ENCODE measurements at places on chromosomes 12 and 14.
A peak's percentile ranks its signal among the peaks of the same experiment; 100 is the strongest.

DNA sequence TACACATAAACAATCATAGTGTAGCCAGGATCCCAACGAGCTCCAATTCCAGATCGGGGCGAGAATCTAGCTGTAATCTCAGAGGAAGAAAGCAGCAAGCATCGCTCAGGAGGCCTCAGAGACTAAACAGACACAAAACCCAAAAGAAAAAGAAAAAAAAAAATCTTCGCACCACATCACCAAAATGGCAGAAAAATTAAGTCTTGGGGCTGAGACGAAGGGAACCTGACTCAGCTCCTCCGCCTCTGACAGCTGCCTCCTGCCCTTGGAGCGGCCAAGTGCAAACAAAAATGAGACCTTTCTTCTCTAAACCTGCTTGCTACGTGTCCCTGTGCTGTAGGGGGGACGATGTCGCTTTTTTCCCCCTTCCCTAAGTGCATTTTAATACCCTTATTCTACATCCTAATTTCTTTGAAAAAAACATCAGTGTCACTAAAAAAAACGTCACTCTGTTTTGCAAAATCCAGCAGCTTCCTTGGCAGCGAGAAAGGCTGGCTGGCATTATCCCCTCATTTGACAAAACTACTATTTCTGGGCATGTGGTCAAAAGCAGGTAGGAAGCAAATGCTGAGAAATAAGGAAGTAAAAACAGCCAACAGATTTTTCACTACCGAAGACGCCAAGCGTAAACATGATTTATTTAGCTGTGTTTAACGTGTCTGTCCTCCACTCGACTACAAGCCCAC, 30.5 kb downstream of the BCL11B start:
- no peak for DNase-seq

GRCh38 chr12:82089369-82090121, 268.6 kb downstream of the CCDC59 start:
- no peak for DNase-seq

DNA sequence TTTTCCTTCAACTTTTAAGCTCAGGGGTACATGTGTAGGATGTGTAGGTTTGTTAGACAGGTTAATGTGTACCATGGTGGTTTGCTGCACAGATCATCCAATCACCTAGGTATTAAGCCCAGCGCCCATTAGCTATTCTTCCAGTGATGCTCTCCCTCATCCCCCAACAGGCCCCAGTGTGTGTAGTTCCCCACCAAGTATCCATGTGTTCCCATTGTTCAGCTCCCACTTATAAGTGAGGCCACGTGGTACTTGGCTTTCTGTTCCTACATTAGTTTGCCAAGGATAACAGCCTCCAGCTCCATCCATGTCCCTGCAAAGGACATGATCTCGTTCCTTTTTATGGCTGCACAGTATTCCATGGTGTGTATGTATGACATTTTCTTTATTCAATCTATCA, 48.6 kb upstream of the YARS2 start:
- no peak for DNase-seq

GRCh38 chr14:39762576-39763401, 330.6 kb upstream of the FBXO33 start:
- DNase-seq, result no peak

GRCh38 chr14:105168496-105168978, at the start of gene JAG2:
JAG2 (minus strand) TSS chr14:105168776; CDS start chr14:105168420, 356 bp downstream.
- DNase-seq, result no peak

- DNase-seq, result no peak
Observed at GRCh38 chr12:114697243-114697716, 13.3 kb upstream of the TBX3 start.

GRCh38 chr12:57756406-57757341, 1.8 kb downstream of the MARCHF9 start:
- no peak for DNase-seq

DNA sequence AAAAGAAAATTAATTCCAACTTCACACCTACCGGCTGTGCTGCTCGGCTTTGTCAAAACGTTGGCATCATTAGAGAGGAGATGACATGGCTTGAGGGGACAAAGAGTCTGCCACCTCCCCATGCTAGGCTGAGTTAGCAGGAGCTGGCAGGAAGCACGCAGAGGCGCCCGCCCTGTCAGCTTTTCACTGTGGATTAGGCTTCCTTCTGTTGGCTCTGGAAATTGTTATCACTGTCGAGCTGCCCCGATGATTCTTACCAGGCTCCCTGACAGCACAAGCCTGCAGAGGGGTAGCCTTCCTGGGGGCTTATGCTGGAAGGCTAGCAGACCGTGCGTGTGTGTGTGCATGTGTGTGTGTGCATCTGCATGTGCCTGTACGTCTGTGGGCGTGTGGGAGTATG, 490.9 kb upstream of the TBX3 start:
- no peak for DNase-seq

DNA sequence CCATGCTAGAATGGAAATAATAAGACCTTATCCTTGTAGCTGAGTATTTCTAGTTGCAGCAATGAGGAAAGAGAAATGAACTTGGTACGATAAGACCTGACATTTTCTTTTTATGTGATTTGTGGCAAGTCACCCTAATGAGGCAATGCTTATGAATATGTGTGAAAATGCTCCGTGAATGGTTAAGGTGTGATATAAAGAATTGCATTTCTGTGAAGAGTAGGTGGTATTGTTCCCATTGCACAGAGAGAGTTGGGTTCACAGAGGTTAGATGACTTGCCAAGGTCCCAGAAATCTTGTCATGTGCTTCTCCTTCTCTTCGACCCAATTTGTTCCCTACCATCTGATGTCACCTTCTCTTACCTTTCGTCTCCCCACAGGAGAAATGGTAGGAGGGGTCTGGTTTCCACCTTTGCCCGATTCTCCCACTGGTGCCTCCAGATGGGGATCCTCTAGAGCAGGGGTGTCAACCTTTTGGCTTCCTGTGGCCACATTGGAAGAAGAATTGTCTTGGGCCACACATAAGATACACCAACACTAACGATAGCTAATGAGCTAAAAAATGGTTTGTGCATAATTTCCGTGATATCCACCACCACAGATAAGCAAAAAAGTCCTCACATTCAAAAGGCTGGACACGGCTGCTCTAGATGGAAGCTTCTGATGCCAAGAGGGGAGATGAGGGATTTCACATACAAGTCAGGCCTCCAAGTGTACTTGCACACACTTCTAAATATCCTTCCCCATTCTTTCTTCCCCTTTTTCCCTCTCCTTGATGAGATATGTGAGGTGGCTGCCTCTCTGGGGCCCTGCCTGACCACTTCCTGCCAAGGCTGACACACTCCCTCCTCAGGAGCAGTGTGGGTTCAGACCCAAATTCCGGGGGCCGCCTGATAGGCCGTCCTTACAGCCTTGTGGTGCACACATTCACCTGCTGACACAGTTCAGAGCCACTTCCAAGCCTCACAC, 96.1 kb downstream of the PLXNC1 start:
- no peak for DNase-seq

DNA sequence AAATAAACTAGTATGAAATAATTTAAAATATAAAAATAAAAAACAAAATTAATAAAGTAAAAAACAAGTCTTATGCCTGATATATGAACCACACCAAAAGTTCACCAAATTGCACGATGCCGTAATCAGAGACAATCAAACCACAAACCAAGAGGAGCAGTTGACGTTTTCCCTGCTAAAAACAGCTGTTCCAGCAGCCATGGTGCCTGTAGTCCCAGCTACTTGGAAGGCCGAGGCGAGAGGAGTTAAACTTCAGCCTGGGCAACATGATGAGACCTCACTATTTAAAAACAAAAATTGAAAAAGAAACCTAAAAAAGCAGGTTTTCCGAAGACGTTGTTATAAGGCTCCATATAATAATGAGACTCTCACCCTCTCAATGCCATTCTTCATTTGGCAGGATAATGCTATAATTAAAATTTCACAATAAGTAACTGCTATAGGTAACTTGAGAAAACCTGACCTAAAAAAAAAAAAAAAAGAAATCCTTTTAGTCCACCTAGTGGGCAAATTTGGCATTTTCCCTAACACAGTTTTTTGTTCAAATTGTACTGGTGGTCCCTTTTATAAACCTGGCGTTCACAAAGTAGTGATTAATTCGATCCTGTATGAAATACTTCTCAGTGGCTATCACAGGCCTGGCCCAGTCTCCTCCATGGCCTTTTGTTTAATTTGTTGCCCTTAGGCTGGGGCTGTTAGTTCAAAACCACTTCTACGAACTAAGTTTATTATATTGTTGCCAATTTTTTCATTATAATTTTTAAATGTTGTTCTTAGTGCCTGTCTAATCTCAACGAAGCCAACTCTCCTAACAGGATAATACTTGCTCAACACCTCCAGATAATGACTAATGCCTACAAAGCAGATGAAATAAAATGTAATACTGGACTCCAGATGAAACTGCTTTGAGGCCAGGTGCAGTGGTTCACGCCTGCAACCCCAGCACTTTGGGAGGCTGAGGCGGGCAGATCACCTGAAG, 62.1 kb downstream of the TNFAIP2 start:
- no peak for DNase-seq

GRCh38 chr14:39451811-39452210, 19.6 kb upstream of the FBXO33 start:
- no peak for DNase-seq

DNA sequence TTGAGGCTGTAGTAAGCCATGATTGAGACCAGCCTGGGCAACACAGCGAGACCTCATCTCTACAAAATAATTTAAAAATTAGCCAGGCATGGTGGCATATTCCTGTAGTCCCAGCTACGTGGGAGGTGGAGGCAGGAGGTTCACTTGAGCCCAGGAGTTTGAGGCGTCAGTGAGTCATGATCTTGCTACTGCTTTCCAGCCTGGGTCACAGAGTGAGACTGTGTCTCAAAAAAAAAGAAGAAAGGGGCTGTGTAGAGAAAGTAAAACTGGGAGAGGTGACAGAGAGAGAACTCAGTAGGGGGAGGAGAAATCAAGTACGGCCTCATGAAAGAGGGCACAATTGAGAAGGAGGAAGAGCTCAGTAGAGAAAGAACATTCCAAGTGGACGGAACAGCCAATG, 12.4 kb downstream of the TECPR2 start:
- no peak for DNase-seq

- DNase-seq, result no peak
Observed at GRCh38 chr12:93434256-93434865, 7.4 kb downstream of the UBE2N start.

- peak; percentile 62 for DNase-seq
Observed at GRCh38 chr14:59215322-59215721, 26.9 kb downstream of the DAAM1 start.

DNA sequence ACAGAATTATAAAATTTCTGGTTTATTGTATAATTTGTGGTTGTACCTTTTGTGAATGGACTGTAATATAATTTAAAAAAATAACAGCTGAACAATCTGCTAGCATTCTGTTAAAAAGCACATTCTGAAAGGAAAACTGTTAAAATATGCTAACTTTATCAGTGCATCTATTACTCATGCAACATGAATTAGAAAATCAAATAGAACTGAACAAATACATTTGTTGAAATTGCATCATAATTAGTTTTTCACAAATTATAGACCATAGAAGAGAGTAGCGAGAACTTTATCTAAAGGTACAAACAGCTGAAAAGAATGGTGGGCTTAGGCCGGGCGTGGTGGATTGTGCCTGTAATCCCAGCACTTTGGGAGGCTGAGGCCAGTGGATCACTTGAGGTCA, 33.0 kb downstream of the PTPN21 start:
- DNase-seq, result no peak

DNA sequence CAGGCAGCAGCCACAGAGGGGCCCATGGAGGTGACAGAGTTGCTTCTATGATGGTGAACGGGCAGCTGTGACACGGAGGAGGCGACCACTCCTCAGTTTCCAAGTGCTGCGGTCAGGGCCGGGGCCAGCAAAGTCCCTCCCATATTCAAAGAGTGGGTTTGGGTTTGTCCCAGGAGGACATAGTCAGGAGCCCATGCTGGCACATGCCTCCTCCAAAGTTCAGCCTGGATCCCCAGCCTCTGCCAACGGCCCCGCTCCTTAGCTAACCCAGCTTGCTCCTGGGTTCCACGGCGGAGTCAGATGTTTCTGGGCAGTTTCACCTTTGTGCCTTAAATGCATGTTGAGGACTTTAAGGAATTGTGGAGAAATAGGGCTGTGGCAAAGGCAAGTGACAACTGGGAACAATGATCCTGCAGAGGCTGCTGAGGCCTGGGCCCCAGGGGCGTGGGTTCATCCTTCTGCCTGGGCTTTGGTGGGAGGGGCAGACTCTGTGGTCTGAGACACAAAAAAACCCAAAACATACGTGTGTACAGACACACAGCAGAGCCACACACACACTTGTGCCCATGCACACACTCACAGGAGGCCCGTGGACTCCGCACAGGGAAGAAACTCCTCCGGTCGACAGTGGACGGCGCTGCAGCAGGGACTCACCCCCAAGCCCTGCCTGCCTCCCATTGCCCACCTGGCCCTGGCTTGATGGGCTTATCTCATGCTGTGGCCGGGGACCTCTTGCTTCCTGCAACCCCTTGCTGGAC, 399.4 kb downstream of the TMEM121 start:
- no peak for DNase-seq

DNA sequence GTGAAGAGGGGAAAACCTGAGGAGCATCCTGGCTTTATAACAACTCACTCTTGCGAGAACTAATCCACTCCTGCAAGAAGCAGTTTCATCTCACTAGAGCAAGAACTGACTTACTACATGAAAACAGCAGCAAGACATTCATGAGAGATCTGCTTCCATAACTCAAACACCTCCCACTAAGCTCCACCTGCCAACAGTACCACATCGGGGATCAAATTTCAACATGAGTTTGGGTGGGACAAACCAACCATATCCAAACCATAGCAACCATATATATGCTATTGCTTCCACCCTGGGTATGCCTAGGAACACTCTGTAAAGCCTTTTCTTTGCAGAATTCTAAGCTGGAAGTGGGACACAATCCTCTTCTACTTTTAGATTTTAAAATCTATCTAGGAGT, 13.9 kb upstream of the AVPR1A start:
- DNase-seq, result no peak

DNA sequence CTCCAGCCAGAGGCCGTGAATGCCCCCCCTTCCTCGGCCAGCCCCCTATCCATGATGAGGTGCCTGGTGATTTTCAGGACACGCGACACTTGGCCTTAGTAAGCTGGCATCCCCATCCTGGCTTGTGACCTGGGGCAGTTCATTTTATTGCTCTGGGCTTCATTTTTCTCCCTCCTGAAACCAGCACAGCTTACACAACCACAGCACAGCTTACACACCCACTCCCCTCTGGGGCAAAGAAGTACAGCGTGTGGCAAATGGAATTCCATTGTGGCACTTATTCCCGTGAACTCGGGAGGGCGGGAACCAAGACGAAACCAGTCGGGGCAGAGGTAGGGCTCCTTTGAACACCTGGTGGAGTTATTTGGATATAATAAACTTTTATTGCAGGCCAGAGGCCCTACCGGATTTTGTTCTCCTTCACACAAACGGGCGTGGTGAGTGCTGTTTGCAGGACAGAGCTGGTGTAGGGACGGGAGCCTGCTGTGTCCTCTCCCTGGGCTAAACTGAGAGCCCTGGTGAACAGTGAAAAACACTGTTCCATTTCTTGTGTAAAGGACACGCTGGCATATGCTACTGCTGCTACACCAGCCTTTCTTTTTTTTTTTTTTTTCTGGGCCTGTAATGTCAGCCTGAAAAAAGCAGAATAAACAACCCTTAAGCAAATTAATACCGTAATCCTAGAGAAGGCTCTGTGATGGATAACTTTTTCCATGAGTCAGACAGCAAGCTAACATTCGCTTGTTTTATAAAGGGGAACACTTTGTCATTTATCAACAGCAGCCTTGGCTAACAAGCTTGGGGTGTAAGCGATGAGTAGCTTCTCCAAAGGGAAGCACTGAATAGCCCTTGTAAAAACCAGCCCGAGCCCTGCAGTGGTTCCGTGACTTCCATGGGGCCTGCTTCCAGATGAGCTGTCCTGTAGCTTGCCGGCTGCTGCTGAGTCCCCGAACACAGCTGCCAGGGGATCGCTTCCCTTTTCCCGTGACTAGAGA, 29.3 kb downstream of the CD9 start:
- DNase-seq, result peak; percentile 61
